Dorsolateral prefrontal cortex (tissue), 122 donors: ENCODE measurements at places on chromosomes 5 and 9. TPM values are rescaled to one million over a fixed set of nuclear protein-coding genes. Genes with fewer than 3 reads are reported as not detected.

The GFI1B gene
- 0.21 TPM for total RNA-seq

The ENTPD2 gene
- 22.9 TPM for total RNA-seq

The CMYA5 gene
- 12.9 TPM for total RNA-seq

The SMIM33 gene
- not detected for total RNA-seq

The BRINP1 gene
- total RNA-seq: 58.2 TPM

The C9orf50 gene
- 1.3 TPM for total RNA-seq

The GMCL2 gene
- not detected for total RNA-seq

The CRB2 gene
- total RNA-seq: 28.5 TPM

The SH3GL2 gene
- total RNA-seq: 208 TPM

The LRRC19 gene
- total RNA-seq: 0.13 TPM

The ASS1 gene
- total RNA-seq: 41.3 TPM

The NUTM2G gene
- total RNA-seq: not detected

The ANKRD18B gene
- total RNA-seq: 28.7 TPM

The PCDHA7 gene
- 4.9 TPM for total RNA-seq

The TAL2 gene
- 1.7 TPM for total RNA-seq

The AGGF1 gene
- 30.1 TPM for total RNA-seq

The C9 gene
- not detected for total RNA-seq

The INSYN2B gene
- total RNA-seq: 10.6 TPM

The SLC34A1 gene
- not detected for total RNA-seq

The SNCAIP gene
- 6.8 TPM for total RNA-seq

The UBE2QL1 gene
- total RNA-seq: 35.4 TPM

The ANKRD31 gene
- total RNA-seq: 1.3 TPM

The STK32A gene
- total RNA-seq: 6.8 TPM

The PFN3 gene
- total RNA-seq: not detected

The URM1 gene
- total RNA-seq: 49.6 TPM

The CNTFR gene
- total RNA-seq: 52.4 TPM

The HACD4 gene
- 2.0 TPM for total RNA-seq

The SLC25A2 gene
- 0.63 TPM for total RNA-seq

The CDH9 gene
- 33.5 TPM for total RNA-seq

The SMIM3 gene
- total RNA-seq: 10.6 TPM
